ENCODE measurements at places on chromosomes 13 and 19.
A peak's percentile ranks its signal among the peaks of the same experiment; 100 is the strongest.

DNA sequence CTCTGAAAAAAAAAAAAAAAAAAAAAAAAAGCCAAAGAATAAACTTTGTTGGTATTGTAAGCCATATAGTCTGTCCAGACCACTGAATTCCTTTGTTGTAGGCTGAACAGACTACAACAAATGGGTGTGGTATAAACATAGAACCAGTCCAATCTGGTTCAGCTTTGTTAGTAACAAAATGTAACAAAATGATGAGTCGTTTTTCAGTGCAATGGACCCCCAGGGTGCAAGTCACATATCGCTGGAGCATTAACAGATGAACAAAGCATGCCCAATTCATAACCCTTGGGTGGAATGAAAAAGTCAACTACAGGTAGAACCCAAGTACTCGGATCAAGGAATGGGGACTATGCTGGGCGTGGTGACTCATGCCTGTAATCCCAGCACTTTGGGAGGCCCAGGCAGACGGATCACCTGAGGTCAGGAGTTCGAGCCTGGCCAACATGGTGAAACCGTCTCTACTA is 13.6 kb upstream of the FCHO1 start:
- DNase-seq, result no peak

DNA sequence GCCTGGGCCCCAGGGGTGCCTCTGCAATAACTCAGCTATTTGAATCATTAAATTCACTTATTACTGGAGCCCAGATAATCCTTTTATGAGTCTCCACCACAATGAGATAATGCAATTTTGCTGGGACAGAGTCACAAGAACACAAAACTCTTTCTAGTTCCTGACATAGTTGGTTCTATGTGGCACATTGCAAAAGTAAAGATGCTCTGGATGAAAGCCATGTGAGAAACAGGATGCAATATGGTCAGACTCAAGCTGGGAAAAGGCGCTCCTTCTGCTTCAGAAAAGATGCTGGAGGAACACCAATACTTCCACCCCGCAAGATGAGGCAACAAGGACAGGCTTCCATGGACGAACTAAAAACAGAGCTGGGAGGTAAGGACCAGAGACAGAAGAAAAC is 5.7 kb downstream of the ANKRD27 start:
- DNase-seq, result peak; percentile 71

- DNase-seq, result no peak
Observed at GRCh38 chr19:39953915-39954314, 17.1 kb upstream of the PSMC4 start.

- no peak for DNase-seq
Observed at GRCh38 chr19:13935765-13936510, 2.3 kb downstream of the PODNL1 start.

GRCh38 chr13:76868371-76868770 is 17.8 kb downstream of the KCTD12 start:
- no peak for DNase-seq

GRCh38 chr13:55219538-55219937 is 1921.2 kb upstream of the PRR20A start:
- DNase-seq, result no peak

DNA sequence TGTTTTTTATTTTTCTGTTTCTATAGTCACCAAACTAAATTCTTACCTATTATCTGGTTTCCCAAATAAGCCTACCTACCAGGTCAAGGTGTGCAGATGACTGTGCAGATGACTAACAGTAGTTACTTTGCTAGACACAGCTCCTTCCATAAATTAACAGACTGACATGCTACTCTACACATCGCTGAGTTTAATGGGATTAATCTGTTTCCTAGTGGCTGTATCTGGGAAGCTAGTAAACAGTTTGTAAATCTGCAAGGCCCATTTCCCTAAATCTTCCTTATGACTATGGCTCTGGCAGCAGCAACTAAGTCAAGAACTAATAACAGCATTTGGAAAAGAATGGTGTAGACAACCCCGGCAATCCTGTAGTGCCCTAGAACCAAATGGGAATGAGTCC is 27.9 kb downstream of the MIPEP start:
- DNase-seq, result no peak

DNA sequence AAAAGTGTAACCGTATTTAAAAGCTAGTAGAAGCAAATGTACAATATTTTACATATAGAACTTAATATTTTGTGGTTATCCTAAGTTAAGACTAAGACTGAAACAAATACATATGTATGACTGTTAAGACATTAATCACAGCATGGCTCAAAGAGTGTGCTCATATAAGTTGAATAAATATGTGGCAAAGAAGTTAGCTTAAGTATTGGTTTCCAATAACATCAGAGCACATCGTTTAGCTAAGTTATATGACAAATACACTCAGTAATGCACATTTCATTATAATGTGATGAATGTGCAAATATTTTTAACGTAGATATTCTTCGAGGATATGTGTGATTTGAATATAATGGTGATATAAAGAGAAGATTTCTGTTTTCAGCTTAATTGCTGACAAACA is 253.8 kb downstream of the SLITRK5 start:
- DNase-seq, result no peak

- no peak for DNase-seq
Observed at GRCh38 chr19:33411621-33412180, 38.2 kb downstream of the CEBPG start.

DNA sequence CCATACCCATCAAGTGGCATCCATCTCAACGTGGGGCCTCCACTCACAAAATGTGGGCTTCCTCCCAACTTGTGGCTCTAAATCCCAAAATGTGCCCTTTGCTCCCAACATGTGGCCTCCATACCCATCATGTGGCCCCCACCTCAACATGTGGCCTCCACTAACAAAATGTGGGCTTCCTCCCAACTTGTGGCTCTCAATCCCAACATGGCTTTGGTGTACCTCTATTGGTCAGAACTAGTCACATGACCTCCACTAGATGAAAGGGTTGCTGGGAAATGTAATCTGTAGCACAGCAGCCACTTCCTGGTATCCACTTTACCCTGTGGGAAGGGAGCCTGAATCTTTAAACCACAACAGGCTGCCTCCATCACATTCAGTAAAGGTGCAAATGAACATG is 10.1 kb upstream of the ACER1 start:
- peak; percentile 30 for DNase-seq

GRCh38 chr13:73722120-73722519 is 412.1 kb downstream of the KLF12 start:
- peak; percentile 84 for DNase-seq

GRCh38 chr19:17951990-17952976 is 14.6 kb upstream of the KCNN1 start:
- no peak for DNase-seq

GRCh38 chr19:1945899-1946298 is 4.9 kb downstream of the CSNK1G2 start:
- peak; percentile 60 for DNase-seq

DNA sequence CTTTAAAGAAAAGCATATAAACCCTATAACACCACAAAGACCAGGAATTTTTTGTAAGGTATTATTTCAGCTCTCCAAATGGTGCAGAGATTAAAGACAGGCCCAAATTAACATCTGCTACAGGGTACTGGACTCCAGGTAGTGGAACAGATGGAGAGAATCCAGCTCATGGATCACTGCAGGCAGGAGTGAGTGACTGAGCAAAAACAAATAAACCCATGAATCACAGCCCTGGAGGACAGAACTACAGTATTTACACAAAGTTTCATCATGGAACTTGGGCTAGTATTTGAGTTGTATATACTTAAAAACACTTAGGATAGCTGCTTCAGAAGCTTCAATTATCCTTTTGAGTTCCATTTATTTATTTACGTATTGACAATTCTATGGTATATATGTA is 132.8 kb upstream of the SPRY2 start:
- no peak for DNase-seq

DNA sequence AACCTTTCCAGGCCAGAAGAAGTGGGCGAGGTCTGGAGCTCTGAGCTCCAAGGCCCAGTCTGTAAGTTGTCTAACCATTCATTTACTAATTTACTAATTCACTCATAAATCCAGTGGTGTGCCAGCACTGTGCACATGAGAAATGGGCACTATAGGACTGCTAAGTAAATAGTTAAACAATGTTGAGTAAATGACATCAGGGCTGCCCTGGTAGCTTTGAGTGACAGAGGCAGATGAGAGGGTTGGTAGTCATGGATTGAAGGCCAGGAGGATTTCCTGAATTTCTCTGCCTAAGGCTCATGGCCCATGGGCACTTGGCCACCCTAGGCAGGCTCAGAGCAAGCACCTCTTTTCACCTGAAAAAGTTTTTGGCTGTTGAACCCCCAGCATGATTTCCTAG is 216.9 kb upstream of the RXFP2 start:
- no peak for DNase-seq

GRCh38 chr19:48340995-48341394 is 15.6 kb downstream of the EMP3 start:
- no peak for DNase-seq

GRCh38 chr13:41411522-41411921 is 45.8 kb upstream of the RGCC start:
- peak; percentile 18 for DNase-seq

GRCh38 chr19:31338069-31338776 is 11.0 kb downstream of the TSHZ3 start:
- DNase-seq, result peak; percentile 63

DNA sequence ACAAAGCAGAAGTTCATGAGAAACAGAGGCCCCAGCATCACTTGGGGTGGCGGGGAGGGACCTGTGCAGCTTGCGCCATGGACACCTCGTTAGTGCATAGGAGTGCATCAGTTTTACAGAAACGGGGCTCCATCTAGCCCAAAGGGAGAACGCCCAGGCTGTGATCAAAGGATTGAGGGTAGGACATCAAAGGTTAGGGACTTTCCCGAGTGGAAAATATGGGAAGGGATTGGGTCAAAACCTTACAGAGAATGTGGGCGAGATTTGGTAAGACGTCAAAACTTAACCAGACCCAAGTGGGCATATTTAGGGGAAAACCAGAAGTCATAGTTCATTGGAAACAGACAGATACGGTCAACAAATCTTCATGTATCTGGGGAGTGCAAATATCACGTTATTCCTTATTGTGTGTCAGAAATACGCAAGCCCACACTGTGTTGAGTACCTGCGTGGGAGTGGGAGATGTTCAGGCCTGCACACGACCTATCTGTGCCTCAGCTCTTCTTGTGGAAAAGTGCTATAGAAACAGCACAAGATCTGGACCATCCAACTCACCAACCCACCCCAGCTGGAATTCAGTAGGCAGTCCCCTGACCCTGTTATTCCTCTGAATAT is 9.4 kb upstream of the GRAMD1A start:
- DNase-seq, result no peak

- DNase-seq, result no peak
Observed at GRCh38 chr13:93700115-93700514, 473.5 kb downstream of the GPC6 start.

DNA sequence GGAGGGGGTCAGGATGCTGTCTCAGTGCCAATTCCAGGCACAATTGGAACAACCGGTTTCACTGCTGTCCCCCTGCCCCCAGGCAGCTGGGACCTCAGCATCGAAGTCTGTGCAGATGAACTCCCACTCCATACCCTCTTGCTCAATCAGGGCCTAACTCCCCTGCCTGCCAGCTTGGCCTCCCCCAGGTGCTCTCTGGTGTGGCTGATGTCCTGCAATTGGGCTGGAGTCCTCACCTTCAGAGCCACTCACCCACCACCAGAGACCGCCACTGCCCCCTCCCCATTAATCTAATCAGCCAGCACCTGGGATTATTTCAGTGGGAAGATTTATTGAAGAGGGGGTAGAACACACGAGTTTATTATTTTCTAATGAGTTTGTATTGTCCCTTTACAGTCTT is 118.8 kb downstream of the MIPEP start:
- DNase-seq, result no peak

DNA sequence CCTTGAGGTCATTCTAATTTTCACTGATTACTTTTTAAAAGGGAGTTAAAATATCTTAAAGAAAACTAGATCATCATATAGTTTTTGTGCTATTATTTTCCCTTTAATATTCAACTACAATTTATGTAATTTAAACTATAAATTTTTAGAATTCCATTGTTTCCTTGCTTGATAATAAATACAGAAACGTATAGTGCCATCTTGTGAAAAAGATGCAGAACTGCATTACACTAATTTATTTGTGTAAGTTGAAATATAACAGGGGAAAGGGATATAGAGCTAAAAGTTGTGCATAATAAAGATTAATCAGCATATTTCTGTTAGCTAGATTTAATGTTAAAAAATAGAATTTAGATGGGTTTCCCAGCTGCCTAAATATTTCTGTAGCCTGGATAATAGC is 61.5 kb upstream of the TDRD3 start:
- DNase-seq, result peak; percentile 64

GRCh38 chr19:30231408-30232318 is 140.5 kb upstream of the ZNF536 start:
- DNase-seq, result no peak

DNA sequence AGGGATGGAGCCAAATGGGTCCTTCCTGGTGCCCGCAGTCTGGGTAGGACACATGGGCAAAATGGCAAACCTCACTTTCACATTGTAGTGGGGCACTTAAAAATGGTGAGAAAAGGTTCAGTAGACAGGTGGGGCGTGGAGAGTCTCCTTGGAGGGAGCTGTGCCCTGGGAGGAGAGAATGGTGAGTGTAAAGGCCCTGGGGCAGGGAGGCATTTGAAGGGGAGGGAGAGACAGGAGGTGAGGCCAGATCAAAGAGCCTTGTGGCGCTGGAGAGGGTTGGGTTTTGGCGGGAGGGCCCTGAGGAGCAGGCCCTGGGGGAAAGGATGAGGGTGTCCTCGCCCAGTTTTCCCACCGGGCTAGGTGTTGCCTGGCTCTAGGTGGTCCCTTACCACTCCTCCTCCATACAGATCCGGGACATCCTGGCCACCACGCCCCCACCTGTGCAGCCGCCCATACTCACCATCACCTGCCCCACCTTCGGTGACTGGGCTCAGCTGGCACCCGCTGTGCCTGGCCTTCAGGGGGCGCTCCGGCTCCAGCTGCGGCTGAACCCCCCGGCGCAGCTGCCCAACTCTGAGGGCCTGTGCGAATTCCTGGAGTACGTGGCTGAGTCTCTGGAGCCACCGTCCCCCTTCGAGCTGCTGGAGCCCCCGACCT is 6.3 kb downstream of the MAP1S start:
- no peak for DNase-seq

DNA sequence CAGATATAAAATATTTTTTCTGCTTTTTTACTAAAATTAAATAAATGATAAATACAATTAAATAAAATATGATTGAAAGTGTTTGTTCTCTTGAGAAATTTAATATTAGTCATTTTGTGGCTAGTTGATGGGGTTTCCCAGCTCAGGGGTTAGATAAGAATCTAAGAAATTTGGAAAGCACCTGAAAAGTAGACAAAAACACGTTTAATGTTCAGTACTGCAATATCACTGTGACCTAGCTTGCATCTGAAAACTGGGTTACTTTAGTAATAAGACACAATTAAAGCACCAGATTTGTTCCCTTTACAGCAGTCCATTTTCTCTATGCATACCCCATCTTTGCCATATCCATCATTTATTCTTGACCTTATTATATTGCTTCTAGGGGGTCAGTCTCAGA is 1454.8 kb upstream of the SPRY2 start:
- no peak for DNase-seq

- DNase-seq, result no peak
Observed at GRCh38 chr13:95573221-95573620, 20.7 kb downstream of the CLDN10 start.

Measured in A673 (cell line).